NCI-H226 (cell line): ENCODE measurements at places on chromosomes 3 and 15.
A peak's percentile ranks its signal among the peaks of the same experiment; 100 is the strongest.

DNA sequence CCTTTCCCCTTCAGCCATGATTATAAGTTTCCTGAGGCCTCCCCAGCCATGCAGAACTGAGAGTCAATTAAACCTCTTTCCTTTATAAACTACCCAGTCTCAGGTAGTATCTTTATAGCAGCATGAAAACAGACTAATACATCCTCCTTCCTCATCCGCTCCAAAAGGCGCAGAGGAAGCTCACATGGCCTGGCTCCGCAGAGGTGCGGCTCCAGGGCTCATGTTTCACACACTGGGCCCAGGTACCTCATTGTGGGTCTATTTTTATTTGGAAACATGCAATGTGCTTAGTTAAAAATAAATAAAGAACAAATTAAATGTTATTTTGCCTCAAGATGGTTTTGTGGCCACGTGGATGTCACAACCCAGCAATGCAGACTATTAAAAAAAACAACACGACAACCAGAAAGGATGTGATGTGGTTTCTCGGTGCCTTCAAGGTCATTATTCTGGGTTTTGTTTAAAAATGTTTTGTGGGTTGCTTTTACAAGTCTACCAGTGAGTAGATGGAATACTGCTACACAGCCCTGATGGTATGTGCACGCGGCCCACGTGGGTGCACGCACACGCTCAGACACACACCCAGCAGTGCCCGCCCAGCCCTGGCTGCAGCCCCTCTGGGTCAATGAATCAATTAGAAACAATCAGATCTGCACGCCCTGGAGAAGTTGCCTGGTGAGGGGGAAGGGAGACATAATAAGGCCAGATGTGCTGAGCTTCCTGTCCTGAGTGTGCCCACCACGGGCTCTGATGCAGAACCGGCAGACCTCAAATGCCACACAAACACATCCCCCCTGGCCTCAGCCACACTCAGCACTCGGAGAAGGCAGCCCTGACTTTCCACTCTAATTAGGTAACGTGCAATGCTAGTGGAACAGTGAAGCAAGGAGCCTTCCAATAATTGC, 140.1 kb downstream of the ADAMTS17 start:
- no peak for DNase-seq

- peak; percentile 57 for DNase-seq
These were observed 260.2 kb downstream of the CGGBP1 start for GRCh38 chr3:87798567-87798947.

GRCh38 chr15:47266566-47266965, 450.7 kb upstream of the SEMA6D start:
- no peak for DNase-seq

DNA sequence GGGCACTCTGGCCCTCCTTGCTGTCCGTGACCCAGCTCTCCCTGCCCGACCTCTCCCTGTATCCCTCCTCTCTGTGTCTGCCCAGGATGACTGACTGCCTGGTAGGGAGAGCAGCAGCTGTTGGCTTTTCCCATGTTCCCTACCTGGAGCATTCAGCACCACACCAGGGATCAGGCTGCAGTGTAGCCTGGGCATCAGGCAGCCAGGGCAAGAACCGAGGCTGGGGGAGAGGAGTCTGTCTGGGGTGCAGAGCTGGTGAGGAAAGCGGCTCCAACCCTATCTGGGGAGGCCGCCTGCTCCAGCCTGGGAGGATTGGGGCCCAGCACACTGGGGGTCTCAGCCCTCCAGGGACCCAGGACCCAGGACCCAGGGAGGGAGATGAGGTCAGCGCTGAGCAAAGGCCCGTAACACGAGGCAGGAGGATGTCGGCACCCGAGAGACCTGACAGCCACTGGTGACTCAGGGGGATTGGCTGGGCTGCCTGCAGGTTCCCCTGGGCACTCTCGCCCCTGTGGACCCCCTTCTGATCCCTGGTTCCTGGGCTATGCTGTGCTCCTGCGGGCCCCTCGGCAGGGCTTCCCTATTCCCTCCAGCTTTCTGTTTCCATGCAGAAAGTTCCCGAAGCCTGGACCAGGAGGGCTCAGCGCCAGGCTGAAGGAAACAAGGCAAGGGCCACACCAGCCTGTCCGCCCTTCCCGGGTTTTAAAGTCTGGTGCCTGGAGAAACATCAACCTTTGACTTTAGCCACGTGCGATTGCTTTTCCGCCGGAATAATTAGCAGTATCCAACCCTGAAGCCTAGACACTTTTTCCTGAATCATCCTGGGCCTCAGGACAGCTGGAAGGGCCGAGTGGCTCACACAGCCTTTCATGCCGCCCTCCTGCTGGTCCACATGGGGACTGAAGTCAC, 128.2 kb upstream of the MEF2A start:
- no peak for DNase-seq

DNA sequence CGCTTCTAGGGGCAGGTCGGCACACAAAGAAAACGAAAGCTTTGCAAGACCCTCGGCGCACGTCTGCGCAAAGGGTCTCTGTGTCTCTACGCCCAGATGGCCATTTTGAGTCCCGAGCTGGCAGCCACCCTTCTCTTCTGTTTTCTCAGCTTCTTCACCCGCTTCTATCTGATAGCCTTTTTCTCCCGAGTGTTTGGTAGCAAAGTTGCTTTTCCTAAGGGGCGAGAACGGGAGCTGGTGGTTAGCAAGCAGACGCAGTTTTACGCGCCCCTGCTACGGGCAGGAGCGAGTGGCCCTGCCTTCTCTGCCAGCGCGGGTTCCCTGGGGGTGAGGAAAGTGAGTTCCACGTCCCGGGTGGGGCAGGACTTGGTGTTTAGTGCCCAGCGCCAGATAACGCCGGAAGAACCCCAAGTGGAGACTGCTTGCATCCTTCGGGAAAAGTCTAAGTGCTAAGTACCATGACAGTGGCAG, 2.9 kb upstream of the MKRN2 start:
- DNase-seq = no peak

GRCh38 chr3:14273901-14274611, 95.4 kb downstream of the LSM3 start:
- DNase-seq = no peak

- no peak for DNase-seq
These were observed 294.0 kb upstream of the SOX2 start for GRCh38 chr3:181417748-181418147.
